Activated T-cell treated with anti-CD3 and anti-CD28 coated beads for 24 hours (primary cell): ENCODE measurements at places on chromosomes 5 and 9.

DNA sequence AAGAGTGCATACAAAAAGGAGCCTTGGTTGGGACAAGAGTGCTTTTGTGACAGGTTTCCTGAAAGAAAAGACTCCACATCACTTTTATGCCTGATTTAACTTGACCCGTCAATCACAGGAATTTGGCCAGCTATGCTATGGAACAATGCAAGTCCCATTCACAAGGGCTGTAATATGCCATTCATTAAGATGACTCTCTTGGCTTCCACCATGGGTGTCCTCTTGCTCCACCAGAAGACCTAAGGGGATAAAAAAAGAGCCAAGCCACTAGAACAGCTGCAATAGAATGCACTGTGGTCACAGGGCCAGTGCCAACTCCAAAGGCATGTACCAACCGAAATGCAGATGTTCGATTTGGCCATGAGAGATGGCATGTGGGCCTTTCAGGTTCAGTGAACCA is 480.1 kb upstream of the MPDZ start:
- no peak for DNase-seq

- no peak for DNase-seq
These were observed 144.6 kb upstream of the SGCD start for GRCh38 chr5:156182174-156182967.

- DNase-seq = no peak
These were observed 41.6 kb downstream of the KIAA1191 start for GRCh38 chr5:176319827-176320554.

DNA sequence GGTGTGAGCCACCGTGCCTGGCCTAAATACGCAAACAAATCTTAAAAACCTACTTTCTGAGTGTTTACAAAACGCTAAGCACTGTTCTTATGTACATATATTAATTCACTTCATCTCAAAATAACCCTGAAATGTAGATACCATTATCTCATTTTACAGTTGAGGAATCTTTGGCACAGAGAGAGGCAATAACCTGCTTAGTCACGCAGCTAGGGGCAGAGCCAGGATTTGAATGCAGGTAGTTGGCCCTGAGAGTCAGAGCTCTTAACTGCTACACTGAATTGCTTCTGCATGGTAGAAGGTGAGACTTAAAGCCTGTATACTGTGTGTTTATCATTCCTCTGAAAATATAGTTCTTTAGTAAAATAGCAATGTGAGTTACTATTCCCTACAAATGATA is 21.9 kb downstream of the ARHGEF37 start:
- no peak for DNase-seq

- DNase-seq = no peak
These were observed 324.8 kb downstream of the CYLC2 start for GRCh38 chr9:103319979-103320378.
